ENCODE measurements at places on chromosomes 13 and 19. TPM values are rescaled to one million over a fixed set of nuclear protein-coding genes. Genes with fewer than 3 reads are reported as not detected.
A peak's percentile ranks its signal among the peaks of the same experiment; 100 is the strongest.

DNA sequence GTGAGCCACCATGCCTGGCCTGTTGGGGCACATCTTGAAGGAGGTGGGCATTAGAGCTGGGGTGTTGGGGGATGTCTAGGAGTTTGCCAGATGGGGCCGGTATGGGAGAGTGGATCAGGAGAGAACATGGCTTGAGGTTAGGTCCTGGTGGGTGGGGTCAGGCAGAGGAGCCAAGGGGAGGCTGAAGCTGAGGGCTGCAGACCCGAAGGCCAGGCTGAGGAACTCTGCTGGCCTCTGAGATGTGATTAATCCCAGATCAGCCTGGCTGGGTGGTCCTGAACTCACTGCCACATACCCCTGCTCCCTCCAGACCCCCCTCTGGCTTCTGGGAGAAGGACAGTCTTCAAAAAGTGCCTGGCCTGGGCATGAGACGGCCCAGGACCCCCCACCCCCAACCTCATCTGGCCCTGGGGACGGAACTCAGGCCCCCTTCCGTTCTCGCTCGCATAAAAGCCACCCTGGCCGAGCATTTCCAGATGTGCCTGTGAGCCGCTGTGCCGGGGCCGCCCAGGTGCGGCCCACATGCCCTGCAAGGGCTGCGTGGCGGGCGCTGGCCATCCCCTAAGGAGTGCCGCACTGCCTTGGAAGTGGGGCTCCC, 2.7 kb downstream of the FSTL3 start:
- no peak for DNase-seq

- DNase-seq: no peak
Observed at GRCh38 chr13:109782066-109782822, 4.1 kb downstream of the IRS2 start.

CRTC1 gene
- total RNA-seq: 5.3 TPM

HAUS5 gene
- total RNA-seq: 46.5 TPM

- peak; percentile 62 for DNase-seq
Observed at GRCh38 chr19:47445937-47446402, 25.7 kb downstream of the SLC8A2 start.

- DNase-seq: no peak
Observed at GRCh38 chr19:53538378-53539109, 599 bp downstream of the ZNF331 start.

DNA sequence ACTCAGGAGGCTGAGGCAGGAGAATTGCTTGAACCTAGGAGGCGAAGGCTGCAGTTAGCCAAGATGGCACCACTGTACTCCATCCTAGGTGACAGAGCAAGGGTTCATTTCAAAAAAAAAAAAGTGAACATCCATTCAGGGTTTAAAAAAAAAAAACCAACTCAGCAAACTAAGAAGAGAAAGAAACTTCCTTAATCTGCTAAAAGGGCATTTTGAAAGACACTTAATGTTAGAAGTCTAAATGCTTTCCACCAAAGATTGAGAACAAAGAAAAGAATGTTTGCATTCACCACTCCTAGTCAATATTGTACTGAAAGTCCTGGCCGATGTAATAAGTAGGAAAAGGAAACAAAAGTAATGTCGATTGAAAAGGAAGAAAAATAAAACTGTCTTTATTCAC, 7.1 kb upstream of the PSMC4 start:
- DNase-seq: no peak

DNA sequence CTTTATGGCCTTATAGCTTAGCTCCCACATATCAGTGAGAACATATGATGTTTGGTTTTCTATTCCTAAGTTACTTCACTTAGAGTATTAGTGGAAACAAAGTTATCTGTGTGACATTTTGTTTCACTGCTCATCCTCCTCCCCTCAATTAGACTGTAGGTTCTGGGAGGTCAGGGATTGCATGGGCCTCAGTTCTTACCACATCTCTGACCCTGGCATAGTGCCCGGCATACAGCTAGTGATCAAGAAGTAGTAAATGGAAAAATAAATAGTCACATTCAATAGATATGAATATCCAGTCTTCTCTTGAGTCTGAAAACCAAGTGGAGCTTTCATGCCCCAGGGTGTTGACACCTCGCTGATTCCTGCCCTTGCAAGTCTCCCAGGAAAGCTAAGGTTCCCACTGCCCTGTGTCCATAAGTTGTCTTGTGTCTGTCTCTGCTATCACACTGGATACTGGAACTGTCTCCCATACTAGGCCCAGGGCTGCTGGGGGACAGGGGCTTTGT, 249.5 kb upstream of the TSHZ3 start:
- DNase-seq: no peak

DNA sequence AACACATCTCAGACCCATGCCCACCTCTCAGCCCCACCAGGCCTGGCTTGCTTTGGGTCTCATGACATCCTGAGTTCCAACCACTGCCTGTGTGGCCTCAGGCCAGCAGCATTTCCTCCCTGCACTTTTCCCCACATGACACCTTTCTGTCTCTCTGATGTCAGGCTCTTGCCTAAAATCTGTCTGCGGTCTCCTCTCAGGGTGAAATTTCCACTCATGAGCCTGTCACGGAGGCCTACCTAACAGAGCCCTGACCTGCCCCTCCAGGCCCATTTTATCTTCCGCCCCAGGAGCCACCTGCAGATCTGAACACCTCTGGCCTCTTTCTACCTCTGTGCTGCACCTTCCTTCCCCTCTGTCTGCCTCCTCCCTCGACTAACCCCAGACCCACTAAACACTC, 93.5 kb downstream of the ZDHHC20 start:
- DNase-seq: no peak

GPC5 gene
- total RNA-seq: not detected

B3GNT3 gene
- total RNA-seq: not detected

CFAP97D2 gene
- total RNA-seq: not detected

BSPH1 gene
- total RNA-seq: not detected

CDX2 gene
- not detected for total RNA-seq

MBNL2 gene
- 18.0 TPM for total RNA-seq

- no peak for DNase-seq
Observed at GRCh38 chr13:60431108-60431700, 34.2 kb downstream of the TDRD3 start.

DNA sequence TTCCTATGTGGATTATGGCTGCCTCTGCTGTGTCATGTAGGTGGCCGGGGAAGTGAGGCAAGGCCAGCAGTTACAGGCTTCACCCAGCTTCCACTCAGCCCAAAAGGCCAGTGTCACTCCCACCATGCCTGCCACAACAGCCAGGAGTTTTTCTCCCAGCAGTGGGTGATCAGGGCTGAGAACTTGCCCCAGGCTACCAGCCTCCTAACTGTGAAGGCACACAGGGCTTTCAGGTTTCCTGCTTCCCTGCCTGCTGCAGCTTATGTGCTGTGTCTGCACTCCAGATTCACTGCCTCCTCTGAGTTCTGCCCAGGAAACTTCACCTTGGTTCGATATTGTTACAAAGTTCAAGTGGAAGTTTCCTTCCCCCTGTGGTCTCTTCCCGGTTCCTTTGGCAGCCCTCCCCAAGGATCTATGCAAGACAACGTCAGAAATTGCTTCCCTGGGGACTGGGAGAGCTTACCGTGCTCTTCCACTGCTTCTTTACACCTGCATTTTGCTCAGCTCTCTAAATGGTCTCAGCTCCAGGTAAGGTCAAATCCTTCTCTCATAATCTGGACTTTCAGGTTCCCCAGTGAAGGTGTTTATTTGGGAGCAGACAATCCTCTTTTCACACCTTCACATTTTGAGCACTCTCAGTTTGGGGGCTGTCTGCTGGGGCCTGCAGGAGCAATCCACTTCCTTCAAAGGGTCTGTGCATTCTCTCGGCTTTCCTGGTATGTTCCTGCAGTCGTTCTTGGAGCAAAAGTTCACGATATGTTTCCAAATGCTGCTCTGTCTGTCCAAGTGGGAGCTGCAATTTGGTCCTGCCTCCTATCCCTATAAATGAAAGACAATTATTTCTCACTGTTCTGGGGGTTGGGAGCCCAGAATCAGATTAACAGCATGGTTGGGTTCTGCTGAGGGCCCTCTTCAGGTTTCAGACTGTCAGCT, 1730.1 kb upstream of the PRR20A start:
- DNase-seq: no peak

DNA sequence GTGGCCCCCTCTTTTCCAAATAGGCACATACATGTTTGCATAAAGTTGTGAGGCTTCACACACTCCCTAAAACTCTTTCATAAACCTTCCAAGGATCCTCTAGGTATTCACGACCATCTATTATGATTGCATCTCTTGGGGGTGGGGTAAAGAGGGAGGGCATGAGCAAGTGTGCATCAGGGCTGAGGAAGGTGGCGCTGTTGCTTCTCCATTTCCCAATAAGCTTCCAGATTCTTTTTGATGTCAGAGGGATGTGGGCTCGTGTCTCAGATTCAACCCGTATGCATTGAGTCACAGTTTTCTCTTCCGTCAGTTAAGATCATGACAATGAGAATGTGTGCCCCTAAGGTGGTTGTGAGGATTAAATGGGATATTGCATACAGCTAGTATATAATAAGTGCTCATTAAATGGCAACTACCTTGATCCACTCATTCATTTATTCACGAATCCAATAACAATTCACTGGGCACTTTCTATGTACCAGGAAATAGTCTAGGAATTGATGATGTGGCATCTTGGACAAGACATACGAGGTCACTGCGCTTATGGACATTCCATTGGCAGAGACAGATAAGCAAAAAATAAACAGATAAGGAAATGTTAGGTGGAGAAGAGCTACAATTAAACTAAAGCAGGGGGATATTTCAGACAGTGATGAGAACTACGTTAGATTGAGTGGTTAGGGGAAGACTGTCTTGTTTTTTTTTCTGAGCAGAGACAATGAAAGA, 10.3 kb downstream of the CYP2B6 start:
- no peak for DNase-seq

EFNB2 gene
- 0.13 TPM for total RNA-seq

DENND1C gene
- total RNA-seq: 97.2 TPM

GRCh38 chr19:39679056-39679790, 23.5 kb downstream of the LGALS16 start:
- DNase-seq: peak; percentile 53

GRCh38 chr13:102698649-102698980, 3.8 kb upstream of the METTL21C start:
- no peak for DNase-seq

- DNase-seq: no peak
Observed at GRCh38 chr13:48563626-48564025, 30.7 kb upstream of the RCBTB2 start.

DNA sequence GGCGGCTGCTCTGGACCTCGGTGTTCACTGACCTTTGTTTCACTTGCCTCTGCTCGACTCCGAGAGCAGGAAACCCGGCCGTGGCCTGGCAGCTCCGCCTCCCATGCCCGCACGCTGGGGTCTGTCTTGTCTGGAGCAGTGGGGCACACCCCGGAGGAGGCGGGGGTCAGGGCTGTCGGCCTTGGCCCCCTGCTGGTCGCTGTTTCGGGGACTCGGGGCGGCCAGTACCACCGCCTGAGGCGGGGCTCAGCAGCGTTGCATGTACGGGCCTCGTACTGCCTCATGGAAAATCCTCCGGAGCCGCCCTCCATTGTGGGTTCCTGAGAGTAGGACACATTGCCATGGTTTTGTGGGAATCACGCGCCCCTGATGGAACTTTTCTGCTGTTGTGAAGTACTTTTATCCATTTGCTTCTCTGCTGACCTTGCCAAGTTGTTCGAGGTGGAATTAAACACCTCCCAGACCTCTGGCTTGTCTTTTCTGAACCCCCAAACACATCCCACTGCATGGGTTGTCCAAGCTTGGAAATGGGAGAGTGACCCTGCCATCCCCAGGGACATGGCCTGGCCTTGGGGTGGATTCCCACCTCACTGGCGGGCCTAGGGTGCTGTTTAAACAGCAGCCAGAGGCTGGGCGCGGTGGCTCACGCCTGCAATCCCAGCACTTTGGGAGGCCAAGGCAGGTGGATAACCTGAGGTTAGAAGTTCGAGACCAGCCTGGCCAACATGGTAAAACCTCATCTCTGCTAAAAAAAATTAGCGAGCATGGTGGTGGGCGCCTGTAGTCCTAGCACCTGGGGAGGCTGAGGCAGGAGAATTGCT, 5.5 kb upstream of the NDUFS7 start:
- no peak for DNase-seq

GRCh38 chr19:29804493-29804892, 7.3 kb upstream of the CCNE1 start:
- DNase-seq: peak; percentile 22

DNA sequence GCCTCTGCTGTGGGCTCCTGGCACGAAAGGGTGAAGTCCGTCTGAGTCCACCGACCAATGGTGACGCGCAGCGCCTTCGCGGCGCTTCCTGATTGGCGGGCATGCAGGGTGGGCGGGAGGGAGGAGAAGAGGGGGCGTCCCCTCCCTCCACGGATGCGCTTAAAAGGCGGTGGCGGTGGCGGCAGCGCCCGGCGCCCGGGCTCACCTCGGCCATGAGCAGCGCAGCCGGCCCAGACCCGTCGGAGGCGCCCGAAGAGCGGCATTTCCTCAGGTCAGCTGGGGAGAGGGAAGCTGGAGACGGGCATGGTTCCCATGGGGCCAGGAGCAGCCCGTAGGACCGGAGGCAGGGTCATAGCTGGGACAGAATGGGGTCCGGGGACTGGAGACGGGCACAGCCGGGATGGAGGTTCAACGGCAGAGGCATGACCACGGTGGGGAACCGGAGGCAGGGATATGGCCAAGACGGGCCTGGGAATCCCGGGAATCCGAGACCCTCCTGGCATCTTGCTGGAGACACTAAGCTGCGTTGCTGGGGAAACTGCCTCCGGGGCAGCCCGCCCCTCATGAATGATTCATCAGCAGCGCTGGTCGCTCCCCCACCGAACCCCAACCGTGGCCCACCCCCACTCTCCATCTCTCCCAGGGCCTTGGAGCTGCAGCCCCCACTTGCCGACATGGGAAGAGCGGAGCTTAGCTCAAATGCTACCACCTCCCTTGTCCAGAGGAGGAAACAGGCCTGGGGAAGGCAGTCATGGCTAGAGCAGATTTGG, at the start of gene YJEFN3:
Gene YJEFN3, plus strand, starts transcription at position 191 of the 770 bp plus-strand sequence. Its CDS starts 22 bp downstream, at position 213.
- no peak for DNase-seq

DNA sequence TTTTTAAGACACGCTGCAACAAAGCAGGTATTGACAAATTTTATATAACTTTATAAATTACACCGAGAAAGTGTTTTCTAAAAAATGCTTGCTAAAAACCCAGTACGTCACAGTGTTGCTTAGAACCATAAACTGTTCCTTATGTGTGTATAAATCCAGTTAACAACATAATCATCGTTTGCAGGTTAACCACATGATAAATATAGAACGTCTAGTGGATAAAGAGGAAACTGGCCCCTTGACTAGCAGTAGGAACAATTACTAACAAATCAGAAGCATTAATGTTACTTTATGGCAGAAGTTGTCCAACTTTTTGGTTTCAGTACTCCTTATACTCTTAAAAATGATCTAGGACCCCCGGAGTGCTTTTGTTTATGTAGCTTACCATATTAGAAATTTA, 1.2 kb downstream of the BRCA2 start:
- no peak for DNase-seq

RNF113B gene
- not detected for total RNA-seq

Data from activated CD4-positive, alpha-beta memory T cell treated with anti-CD3 and anti-CD28 coated beads, Interleukin-2, amount 10 ng/mL, durations not matched to agents 7 days and 5 days (primary cell).